Stimulated activated CD4-positive, alpha-beta T cell treated with anti-CD3 and anti-CD28 coated beads, Interleukin-1b, Interleukin-23, amount 100 ng/mL, for 48 hours (primary cell): ENCODE measurements at places on chromosomes 13 and 19.

GRCh38 chr13:81988567-81988966 is 1647.6 kb upstream of the SPRY2 start:
- DNase-seq, result no peak

DNA sequence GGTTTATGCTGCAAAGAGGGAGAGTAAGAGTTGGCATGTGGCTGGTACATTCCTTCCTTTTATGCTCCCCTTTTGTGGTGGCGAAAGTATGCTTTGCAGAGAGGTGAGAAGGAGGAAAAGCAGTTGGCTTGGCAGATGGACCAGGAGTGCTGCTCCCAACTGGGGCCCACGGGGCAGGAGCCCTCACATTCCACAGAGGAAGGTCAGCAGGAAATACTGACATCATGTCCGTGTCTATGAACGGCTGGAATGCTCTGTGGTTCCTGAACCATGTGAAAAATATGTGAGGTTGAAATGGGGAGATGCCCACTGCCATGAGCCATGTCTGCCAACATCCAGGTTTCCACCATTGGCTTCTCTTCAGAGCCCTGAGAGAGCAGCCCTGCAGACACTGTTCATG is 33.3 kb upstream of the GAS6 start:
- no peak for DNase-seq

GRCh38 chr13:47463726-47464125 is 537.3 kb downstream of the SUCLA2 start:
- no peak for DNase-seq

- no peak for DNase-seq
Measured at GRCh38 chr19:45078390-45079062, 534 bp upstream of the GEMIN7 start.

- DNase-seq, result no peak
Measured at GRCh38 chr19:2142173-2142829, 9.1 kb downstream of the AP3D1 start.

DNA sequence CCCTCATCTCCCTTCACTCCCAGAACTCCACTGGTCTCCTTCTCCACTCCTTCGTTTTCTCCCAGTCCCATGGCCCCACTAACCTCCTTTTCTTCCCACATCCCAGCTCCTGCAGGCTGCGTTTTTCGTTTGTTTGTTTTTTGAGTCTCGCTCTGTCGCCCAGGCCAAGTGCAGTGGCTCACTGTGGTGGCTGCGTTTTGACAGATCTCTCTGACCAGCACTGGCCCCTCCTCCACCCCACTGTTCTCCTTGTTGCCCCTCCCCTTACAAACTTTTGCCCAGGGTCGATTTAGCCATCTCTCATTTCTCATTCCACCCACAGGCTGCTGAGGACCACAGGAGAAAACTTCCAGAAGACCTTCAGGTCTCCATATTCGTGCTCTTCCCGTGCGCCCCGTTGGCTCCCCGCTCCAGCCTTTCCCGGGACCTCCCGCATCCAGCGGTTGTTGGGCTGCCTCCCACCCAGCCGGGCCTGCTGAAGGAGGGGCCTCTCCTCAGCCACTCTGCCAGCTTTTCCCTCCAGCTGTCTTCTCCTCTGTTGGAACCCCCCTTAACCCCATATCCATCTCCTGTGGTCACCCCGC is 40.6 kb upstream of the GJB6 start:
- no peak for DNase-seq

DNA sequence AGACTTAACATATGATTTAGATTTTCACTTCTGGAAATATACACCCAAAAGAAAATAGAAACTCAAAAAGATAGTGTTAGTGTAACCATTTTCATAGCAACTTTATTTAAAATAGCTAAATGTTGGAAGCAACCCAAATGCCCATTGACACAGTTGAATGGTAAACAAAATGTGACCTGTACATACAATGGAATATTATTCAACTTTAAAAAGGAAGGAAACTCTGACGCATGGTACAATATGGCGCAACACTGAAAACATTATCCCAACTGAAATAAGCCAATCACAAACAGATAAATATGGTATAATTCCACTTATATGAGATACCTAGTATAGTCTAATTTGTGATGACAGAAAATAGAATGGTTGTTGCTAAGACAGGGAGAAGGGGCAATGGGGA is 1456.1 kb upstream of the MIR17HG start:
- DNase-seq, result no peak

GRCh38 chr19:18919900-18920214 is 342 bp downstream of the DDX49 start:
- DNase-seq, result no peak

DNA sequence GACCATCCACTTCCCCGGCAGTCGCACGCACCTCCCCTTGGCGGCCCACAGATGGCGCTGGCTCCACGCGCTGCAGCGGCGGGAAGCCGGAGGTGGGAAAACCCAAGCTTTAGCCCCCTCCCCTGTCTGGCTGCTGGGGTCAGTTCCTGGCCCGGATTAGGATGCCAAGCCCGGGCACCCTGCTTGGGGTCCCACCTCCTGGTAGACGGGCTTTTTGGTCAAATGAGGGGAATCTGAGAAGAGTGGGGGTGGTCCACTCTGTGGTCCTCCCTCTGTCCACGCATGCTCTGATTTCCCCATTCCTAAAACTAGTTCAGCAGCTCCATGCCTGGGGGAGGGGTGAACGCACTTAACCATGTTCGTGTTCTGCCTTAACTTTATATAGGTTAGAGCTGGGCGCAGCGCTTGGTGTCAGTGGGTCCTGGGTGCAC is 8.1 kb upstream of the ADGRE2 start:
- DNase-seq, result no peak

GRCh38 chr13:32910530-32910929 is 105.7 kb upstream of the KL start:
- DNase-seq, result no peak

DNA sequence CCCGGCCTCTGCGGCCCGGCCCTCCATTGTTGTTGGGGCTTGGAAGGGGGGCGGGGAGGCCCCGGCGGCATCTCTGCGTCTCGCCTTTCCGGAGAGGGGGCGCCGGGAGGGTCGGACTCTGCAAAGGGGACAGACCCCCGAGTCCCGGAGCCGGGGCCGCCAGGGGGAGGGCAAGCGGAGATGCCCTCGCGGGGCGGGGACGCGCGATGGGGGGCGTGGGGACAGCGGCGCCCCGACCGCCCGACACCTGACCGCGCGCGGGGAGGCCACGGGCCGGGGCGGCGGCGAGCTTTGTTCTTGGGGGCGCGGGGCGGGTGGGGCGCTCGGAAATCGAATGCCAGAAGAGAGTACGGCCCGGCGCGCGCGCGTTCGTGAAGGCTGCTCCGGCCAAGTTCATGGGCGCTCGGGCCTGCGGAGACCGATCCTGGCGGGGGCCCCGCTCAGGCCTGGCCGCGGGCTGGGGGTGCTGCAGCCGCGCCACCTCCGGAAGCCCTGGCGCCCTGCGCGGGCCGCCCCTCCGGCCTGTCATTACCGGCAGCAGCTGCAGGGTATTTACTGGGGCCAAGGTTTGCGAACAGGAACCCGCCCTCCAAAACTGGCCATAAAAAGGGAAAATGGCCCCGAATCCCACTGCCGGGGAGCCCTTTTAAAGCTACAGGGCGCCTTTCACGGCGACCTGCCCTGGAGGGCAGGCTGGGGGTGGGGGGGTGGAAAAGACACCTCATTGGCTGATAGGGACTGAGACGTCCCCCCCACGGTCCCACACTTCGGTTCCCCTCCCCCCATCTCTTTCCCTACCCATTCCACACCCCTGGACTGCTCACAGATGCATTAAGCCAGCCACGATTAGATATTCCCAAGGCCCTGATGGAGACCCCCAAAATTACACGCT is 11.1 kb upstream of the NANOS3 start:
- no peak for DNase-seq

- DNase-seq, result no peak
Measured at GRCh38 chr13:76971851-76972829, 19.7 kb upstream of the CLN5 start.

GRCh38 chr19:13484166-13484565 is 22.1 kb downstream of the CACNA1A start:
- DNase-seq, result no peak

GRCh38 chr13:90177512-90177911 is 1170.0 kb upstream of the MIR17HG start:
- no peak for DNase-seq

DNA sequence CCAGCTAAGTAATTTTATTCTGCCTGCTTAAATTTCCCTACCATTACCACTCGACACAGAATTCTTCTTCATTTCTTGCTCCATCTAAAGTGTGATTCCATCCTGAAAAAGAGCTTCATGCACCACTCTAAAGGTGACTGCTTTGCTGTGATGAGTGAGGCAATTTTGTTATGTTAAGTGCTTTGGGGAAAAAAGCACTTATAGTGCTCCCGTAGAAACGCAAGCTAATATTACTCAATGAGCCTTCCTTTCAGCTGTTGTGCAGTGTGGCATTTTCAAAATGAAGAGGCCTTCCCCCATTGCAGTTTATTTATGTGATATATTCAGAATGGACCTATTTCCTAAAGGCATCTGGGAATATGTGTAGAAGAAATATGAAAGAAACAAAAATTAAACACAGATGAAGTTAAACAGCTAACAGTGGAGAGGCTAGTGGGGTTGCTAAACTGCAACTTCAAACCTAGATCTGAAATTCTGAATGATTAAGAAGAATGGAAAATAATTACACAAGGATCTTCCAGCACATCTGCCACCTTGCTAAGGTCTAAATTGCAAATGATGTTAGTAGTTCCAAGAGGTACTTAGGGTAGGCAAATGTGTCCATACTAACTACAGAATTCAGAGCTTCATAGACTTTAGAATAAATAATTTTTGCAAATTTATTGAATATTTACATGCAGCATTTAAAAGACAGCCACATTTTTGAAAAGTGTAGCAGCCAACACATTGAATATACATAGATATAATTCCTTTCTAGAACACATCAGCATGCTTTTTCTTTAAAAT is 211.7 kb downstream of the DCT start:
- no peak for DNase-seq

DNA sequence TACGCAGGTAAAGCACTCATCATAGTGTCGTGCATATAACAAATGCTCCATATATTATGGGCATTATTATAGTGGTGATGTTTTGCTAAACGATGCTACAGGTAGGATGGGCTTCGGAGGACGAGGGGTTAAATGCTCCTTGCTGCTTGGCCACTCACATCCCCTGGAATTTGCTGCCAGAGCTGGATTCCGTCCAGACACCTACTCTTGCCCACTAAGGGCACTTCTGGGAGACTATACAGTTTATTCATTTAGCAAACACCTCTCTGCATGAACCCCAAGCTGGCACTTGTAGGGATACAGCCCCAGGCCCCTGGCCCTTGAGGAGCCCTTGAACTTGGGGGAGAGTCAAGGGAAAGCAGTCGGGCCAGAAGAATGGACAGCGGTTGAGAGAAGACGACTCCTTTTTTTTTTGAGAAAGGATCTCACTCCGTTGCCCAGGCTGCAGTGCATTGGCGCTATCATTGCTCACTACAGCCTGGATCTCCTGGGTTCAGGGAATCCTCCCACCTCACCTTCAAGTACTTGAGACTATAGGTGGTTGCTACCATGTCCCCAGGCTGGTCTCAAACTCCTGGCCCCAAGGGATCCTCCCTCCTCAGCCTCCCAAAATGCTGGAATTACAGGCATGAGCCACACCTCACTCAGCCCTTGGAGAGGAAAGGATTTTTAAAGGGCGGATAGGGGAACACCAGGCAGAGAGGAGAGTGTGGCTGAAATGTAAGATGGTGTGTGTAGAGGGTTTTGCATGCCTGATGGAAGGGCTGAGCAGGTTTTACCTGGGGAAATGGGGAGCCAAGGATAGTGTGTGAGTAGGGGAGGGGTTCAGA is 1.1 kb upstream of the MRPL34 start:
- DNase-seq, result no peak

- no peak for DNase-seq
Measured at GRCh38 chr19:2212861-2213711, 23.0 kb downstream of the PLEKHJ1 start.

GRCh38 chr13:38755793-38756192 is 68.9 kb downstream of the FREM2 start:
- no peak for DNase-seq

- no peak for DNase-seq
Measured at GRCh38 chr19:8022275-8022674, 16.8 kb upstream of the ELAVL1 start.

GRCh38 chr19:17091758-17092333 is 16.3 kb downstream of the MYO9B start:
- no peak for DNase-seq

- no peak for DNase-seq
Measured at GRCh38 chr13:107005577-107005976, 437.6 kb upstream of the ARGLU1 start.

- DNase-seq, result no peak
Measured at GRCh38 chr19:34436716-34437115, 8.5 kb downstream of the UBA2 start.

DNA sequence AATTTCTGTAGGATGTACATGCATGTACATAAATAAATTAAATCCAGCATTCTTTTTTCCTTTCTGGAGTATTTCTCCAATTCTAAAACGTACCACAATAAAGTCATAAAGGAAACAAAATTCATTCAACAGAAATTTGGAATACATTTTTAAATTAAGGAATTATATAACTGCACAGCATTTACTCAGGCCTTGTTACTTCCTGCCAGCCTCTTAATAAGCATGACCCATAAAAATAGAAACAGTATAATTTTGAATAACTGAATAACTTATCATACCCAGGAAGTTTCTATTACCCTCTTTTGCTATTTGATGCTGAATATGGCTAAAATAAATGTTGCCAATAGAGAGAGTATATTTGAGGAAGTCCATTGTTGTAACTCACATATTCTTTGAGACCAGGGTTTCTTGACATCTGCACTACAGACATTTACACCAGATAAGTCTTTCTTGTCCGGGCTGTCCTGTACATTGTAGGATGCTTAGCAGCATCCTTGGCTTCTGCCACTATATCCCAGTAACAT is 178.2 kb downstream of the KLF12 start:
- DNase-seq, result no peak

DNA sequence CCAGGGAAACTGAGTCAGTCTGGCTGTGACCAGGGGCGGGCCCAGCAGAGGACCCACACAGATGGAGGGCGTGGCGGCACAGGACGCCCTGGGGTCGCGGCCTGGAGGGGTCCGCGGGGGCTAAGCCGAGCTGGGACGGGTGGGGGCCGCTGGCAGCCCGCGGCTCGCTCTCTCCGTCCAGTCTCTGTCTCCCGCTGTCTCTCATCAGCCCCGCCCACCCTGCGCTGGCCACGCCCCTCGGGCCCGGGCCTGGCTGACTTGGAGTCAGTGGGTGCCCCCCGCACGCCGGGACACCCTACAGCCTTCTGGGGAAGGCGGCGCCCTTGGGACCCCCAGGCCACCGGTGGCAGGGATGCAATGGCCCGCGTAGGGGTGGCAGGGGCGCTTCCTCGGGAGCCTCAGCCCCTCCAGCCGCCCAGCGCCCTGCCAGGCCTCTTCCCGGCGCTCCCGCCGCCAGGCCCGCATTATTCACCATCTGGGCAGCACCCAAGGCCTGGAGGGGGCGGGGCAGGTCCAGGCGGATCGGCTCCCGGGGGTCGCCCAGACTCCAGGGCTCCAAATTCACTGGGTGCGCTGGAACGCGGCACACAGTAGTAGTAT is at the start of gene TBXA2R:
Gene TBXA2R (minus strand): TSS at position 186 of the 600 bp plus-strand sequence. CDS start 6,241 bp downstream, outside the sequence.
- DNase-seq, result peak; percentile 50
